Progenitor cell of endocrine pancreas (in vitro differentiated cells): ENCODE measurements at places on chromosomes 3 and 15. TPM values are rescaled to one million over a fixed set of nuclear protein-coding genes. Genes with fewer than 3 reads are reported as not detected.

GRCh38 chr3:12648384-12648959 lies 15.4 kb downstream of the RAF1 start:
- H3K4me1 ChIP-seq: peaks cover 4% of the 10 kb centered on the region
- DNase-seq: no peak
- no peaks in the 10 kb centered on the region for H3K36me3 ChIP-seq
- no peak overlapping the region for H3K27ac ChIP-seq
- H3K4me3 ChIP-seq: no peak overlapping the region
- no peaks in the 10 kb centered on the region for H3K27me3 ChIP-seq

DNA sequence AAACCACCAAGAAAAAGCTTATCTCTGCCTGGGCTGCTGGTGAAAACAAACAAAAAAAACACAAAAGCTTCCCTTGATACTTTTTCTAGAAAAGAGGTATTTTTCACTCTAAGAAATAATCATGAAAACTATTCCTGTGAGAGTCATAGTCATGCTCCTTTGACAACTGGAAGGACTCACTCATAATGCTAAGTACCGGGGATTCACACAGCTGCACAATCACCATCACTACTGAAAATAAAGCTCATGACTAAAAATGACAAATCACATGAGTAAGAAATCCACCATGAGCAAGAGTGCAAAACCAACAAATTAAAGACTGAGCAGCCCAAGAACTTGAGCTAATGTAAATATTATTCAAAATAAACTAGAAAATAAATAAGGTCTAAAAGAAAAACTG lies 10.6 kb upstream of the POU1F1 start:
- no peak for DNase-seq
- peaks cover 6% of the 10 kb centered on the region for H3K4me1 ChIP-seq
- no peak overlapping the region for H3K27ac ChIP-seq

DNA sequence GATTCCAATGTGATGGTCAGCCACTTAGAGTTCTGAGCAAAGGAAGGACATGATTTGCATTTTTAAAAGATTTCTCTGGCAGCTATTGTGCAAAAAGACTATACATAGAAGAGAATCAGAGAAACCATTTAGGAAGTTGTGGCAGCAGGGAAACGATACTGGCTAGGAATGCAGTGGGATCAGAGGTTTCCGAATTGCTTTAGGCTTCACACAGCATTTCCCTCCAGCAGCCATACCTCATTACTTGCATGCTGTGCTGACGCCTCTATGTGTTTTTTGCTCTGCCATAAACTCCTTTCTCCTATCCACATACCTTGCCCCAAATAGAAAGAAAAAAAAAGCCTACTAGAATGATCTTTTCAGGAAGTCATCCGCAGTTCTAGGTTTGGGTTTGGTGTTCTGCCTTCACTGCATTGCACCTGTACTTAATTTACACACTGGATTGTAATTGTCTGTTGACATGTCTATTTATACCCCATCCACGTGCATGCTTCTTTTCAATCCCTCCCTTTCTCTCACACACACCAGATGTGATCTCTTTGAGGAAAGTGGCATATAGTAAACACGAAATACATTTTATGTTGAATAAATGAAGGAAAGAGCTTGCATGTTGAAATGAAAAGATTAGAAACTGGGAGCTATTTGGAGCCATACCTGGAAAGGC lies 860.3 kb upstream of the SEMA6D start:
- H3K27ac ChIP-seq: no peak overlapping the region
- no peaks in the 10 kb centered on the region for H3K36me3 ChIP-seq

- no peaks in the 10 kb centered on the region for H3K4me1 ChIP-seq
- H3K4me3 ChIP-seq: no peak overlapping the region
- H3K27me3 ChIP-seq: no peaks in the 10 kb centered on the region
- no peak overlapping the region for H3K27ac ChIP-seq
- DNase-seq: no peak
Measured at GRCh38 chr3:61111825-61112224, 139.4 kb downstream of the FHIT start.

DNA sequence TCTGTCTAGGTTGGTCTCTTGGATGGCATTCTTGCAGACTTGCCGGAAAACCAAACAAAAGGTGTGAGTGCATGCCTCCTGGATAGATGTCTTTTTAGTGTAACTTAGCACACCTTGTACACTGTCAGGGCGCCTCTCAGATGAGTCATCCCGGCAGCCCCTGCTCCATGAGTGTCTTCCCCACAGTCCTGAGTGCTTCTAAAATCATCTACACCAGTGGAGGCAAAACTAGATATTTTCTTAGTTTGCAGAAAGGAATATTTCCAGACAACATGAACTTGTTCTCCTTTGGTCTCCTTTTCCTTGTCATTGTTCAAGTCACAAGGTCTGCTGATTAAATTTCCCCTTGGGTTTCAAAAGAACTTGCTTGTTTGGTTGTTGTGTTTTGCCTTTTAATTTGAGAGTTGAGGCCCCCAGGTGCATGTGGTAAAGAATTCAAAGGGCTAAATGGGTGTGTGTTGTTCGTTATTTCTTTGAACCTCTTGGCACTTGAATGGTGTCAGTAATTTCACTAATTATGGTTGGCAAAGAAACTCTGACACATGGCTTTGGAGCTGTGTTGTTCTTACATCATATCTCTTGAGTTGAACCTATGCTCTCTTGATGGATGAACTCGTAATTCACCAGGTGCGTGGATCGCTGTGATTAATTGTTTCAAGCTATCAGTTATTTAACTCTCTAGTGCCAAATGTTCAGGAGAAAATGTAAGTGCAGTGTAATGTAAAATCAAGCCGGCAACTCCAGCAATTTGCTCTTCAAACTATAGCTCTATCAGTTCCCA lies 98.2 kb downstream of the IGF1R start:
- H3K27me3 ChIP-seq: no peaks in the 10 kb centered on the region
- H3K4me3 ChIP-seq: no peak overlapping the region
- H3K4me1 ChIP-seq: peaks cover 45% of the 10 kb centered on the region
- no peak for DNase-seq
- no peak overlapping the region for H3K27ac ChIP-seq

Gene CMTM8
- total RNA-seq: 33.8 and 39.1 TPM in 2 replicates

Gene SLC24A5
- total RNA-seq: not detected in 2 replicates
